ENCODE measurements at places on chromosomes 4 and X.
A peak's percentile ranks its signal among the peaks of the same experiment; 100 is the strongest.

- DNase-seq = peak; percentile 74
Measured at GRCh38 chr4:15778289-15779241, at the start of gene CD38. Gene CD38 (plus strand): TSS chr4:15778328. CDS start chr4:15778415, 87 bp downstream.

GRCh38 chrX:11423362-11423818 lies 130.2 kb downstream of the AMELX start:
- peak; percentile 4 for DNase-seq

- DNase-seq = no peak
Measured at GRCh38 chr4:3196670-3197359, 52.1 kb upstream of the MSANTD1 start.

DNA sequence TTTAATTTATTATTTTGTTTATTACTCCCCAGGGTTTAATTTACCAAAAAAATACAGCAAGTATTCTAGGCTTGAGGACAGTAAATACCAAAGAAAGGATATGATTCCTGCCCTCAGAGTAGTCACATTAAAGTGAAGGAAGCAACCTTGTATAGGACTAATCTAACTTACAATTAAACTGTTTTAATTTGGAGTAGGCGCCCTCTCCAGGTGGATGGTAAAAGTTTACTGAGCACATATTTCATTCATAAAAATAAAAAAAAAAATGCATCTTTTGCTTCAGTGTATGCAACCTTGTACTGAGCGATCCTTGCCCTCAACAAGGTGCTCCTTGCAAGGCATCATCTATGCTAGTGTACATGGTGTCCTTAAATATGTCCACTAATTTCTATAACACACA lies 72.0 kb upstream of the MAGEB16 start:
- peak; percentile 18 for DNase-seq

DNA sequence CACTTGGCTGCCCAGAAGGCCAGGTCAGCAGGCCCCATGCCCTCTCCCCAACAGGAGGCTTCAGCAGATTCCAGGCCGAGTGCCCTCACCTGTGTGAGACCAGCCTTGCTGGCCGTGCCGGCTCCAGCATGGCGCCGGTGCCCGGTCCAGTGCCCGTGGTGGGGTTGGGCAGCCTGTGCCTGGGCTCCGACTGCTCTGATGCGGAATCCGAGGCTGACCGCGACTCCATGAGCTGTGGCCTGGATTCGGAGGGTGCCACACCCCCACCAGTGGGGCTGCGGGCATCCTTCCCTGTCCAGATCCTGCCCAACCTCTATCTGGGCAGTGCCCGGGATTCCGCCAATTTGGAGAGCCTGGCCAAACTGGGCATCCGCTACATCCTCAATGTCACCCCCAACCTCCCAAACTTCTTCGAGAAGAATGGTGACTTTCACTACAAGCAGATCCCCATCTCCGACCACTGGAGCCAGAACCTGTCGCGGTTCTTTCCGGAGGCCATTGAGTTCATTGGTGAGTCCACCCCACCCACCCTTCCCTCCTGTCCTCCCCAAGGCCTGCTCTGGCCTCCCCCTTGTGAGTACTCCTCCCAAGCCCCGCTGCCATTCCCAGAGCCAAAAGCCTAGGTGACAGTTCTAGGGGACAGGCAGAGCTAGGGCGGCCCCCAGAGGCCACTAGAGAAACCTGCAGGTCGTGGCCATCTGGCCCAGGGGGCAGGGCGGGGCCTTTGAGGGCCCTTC lies 2.3 kb downstream of the DUSP9 start:
- DNase-seq = peak; percentile 51

DNA sequence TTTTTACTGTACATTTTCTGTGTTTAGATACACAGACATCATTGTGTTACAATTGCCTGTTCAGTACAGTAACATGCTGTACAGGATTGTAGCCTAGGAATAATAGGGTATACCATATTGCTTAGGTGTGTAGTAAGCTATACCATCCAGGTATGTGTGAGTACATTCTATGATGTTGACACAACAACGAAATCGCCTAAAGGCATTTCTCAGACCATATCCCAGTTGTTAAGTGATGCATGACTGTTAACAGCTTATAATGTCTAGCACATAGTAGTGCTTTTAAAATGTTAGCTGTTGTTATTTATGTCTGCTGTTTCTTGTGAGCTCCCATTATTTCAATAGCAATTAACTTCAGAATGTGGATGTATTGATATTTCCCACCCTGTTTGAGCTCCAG lies 4.5 kb downstream of the PRRG1 start:
- no peak for DNase-seq

DNA sequence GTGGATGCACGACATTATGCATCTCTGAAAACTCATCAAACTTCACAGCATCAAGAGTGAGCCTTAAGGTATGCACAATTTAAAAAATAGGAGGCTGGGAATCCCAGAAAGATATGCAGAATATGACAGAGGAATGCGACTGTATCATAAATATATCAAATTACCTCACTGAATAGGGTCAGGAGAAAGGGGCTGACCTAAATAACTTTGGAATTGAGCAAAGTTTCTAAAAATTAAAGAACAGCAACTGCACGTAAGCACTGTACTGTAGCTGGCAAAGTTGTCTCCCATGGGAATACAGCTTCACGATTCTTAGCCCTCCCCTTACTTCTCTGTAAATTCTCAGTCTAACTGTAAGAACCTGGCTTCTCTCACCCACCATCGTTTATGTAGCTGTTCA lies 397.4 kb upstream of the ZFP42 start:
- DNase-seq = no peak

DNA sequence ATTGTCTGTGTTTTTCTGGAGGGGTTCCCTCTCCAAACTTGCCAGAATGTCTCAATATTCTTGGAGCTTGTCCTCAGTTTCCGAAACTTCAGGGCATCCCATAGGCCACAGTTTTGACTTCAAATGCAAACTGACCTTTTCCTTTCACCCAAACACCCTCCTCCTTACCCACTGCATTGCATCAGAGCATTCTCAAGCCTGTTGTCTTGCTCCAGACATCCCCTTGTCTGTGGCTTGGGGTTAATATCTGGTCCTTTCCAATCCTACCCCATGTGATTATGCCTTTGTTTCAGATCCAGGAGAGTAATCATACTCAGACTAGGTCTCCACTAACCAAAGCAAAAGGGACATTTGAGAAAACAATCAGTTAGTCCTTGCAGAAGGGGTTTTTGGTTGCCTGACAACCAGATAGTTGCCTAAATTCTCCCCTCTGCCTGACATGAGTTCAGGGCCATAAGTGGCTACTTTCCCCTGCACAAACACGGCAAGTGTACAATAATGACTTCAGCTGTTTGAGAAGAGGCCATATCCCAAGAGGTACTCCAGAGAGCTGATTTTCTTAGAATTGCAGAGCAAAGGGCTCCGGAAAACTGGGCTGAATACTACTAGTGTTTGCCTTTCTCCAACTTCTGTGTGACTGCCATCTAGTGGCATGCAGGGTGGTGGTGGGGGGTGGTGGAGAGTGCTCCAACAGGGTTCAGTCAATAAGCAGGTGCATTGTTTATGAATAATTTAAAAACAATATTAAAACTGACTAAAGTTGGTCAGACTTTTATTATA lies 130.2 kb downstream of the CHRDL1 start:
- DNase-seq = peak; percentile 47

- no peak for DNase-seq
Measured at GRCh38 chrX:115047181-115047580, 29.8 kb upstream of the IL13RA2 start.

DNA sequence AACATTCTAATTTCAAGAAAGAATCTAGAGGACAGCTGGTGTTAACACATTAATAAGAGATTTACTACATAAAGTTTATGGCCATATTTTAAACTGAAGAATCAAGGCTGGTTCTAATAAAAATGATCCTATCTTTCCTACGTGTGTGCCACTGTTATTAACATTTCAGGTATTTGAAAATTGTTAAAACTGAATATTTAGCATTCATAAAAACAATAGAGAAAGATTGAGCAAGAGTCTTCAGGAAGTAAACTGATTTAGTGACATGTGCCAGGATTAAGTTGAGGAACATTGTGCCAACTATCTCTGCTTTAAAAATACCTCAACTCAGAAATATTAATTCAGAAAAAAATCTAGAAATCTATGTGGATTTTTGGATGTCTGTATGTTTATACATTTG lies 810.1 kb downstream of the FAT4 start:
- DNase-seq = no peak

- DNase-seq = no peak
Measured at GRCh38 chr4:25938366-25938765, 24.3 kb downstream of the SMIM20 start.

DNA sequence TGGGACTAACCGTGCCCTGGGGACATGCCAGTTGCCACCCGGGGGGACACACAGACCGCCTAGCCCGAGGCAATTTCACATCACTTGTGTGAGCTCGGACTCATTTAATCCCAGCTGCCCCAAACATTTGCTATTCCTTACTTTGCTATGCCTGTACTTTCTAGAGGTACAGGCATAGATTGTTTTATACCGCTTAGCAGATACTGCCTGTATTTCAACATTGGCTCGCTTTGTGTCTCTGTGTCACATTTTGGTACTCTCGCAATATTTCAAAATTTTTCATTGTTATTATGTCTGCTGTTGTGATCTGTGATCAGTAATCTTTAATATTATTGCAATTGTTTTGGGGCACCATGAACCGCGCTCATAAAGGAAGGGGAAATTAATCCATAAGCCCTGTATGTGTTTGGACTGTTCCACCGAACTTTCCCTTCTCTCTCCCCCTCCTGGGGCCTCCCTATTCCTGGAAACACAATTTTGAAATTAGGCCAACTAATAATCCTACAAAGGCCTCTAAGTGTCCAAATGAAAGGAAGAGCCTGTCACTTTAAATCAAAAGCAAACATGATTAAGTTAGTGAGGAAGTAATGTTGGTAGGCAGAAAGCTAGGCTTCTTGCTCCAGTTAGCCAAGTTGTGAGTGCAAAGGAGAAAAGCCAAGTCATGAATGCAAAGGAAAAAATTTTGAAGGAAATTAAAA lies 568 bp upstream of the CASP6 start:
- no peak for DNase-seq

GRCh38 chr4:113368056-113368455 lies 318.6 kb downstream of the ANK2 start:
- no peak for DNase-seq

GRCh38 chr4:182404376-182404775 lies 161.2 kb downstream of the TENM3 start:
- DNase-seq = no peak

GRCh38 chrX:20032201-20032600 lies 41.3 kb upstream of the BCLAF3 start:
- DNase-seq = no peak

GRCh38 chrX:125248931-125249330 lies 70.7 kb upstream of the TEX13C start:
- DNase-seq = no peak

DNA sequence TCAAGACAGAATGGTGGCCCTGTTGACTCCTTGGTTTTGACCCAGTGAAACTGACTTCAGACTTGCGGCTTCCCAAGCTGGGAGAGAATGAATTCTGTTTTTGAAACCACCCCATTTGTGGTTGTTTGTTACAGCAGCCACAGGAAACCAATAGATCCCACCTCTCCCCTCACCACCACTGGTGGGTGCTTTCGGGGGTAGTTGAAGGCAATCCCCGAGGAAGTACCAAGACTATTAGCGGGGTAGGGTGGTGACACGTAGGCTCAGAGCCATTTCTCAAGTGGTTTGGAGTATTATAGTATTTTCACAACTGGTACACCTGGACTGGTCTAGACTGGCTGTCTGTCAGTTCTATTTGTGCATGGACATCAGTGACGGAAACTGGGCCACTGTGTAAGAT lies 189.1 kb upstream of the RBPJ start:
- no peak for DNase-seq

- no peak for DNase-seq
Measured at GRCh38 chr4:70608324-70608723, 16.3 kb downstream of the AMBN start.

DNA sequence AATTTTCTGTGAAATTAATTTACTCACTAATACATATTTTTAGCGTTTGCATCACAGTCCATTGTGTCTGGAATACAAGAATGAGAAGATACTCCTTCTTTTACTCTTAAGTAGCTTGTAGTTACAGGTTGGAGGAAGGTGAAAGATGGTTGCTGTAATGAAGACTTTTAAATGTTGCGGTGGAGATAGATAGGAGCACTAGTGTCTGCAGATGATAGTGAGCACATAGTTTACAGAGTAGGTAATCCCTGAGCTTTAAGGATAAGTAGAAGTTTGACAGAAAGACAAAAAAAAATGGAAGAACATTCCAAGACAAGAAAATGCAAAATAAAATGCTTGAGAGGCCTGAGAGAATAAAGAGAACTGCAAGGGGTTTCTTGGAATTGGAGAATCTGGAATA lies 5.4 kb upstream of the SLC39A8 start:
- no peak for DNase-seq

DNA sequence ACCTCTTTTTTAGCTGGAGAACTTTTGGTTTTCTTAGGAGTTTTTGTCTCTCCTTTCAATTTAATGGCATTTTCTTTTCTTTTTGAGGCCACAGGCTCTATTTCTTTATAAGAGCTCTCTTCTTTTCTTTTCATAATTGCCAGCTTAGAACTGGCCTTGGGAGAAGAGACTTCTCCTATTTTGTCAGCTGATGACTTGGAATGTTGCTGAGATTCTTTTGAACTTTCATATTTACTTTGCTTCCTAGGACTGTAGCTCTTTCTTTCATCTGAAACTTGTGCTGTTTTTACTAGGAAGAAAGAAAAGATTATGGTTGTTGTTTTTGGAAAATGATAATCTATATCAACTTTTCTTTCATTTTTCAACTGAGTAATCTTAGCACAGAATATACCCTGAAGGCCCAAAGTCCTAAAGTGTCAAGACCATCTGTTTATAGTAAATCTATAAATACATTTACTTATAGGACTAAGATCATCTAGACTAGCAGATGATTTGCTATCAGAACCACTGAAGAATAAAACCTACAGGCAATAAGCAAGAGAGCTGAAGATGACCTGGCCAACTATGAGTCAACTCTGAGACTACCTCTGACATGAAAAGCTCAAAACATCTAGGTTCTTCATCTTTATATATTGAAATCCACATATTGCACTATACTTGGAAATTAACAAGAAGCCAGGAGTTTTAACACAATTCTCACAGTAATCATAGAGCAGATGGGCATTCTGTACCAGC lies 45.6 kb downstream of the RFC1 start:
- no peak for DNase-seq

- no peak for DNase-seq
Measured at GRCh38 chr4:101411926-101412325, 64.6 kb upstream of the PPP3CA start.

GRCh38 chr4:76570141-76570973 lies 135.3 kb downstream of the SHROOM3 start:
- no peak for DNase-seq

GRCh38 chrX:106615041-106615440 lies 3.3 kb downstream of the RADX start:
- DNase-seq = no peak

DNA sequence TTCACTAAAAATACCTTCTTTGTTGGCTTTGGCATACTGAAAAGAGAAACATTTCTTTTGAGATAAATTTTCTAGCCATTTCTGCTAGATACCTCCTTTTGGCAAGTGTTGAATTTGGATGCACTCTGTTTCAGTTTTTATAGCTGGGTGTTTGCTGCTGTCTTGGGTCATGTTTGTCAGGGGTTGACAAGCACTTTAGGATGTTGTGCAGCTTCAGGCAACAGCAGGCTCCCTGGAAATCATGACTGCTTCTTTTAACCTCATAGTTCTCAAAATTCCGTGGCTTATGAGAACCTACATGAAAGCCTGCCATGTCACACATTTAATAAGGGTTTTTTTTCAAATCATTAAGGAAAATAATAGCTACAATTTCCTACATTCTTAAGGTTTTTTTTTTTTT lies 36.7 kb downstream of the CCSER1 start:
- DNase-seq = no peak

- DNase-seq = no peak
Measured at GRCh38 chr4:23455456-23456158, 434.2 kb downstream of the PPARGC1A start.
